Activated CD8-positive, alpha-beta memory T cell treated with anti-CD3 and anti-CD28 coated beads for 1 hour (primary cell): ENCODE measurements at places on chromosomes 4 and X.

GRCh38 chr4:108838451-108838850, 75.6 kb upstream of the ETNPPL start:
- no peak for DNase-seq

GRCh38 chrX:7198499-7198898, 50.5 kb upstream of the PUDP start:
- DNase-seq, result no peak

GRCh38 chr4:140090215-140090731, 63.7 kb downstream of the MAML3 start:
- no peak for DNase-seq

- DNase-seq, result no peak
Observed at GRCh38 chr4:157076578-157076947, 613 bp downstream of the GLRB start.

GRCh38 chr4:108287834-108288413, 119.2 kb upstream of the LEF1 start:
- DNase-seq, result no peak

- DNase-seq, result no peak
Observed at GRCh38 chr4:143389579-143390195, 53.0 kb downstream of the GAB1 start.

- no peak for DNase-seq
Observed at GRCh38 chr4:142493255-142494110, 352.6 kb downstream of the INPP4B start.

DNA sequence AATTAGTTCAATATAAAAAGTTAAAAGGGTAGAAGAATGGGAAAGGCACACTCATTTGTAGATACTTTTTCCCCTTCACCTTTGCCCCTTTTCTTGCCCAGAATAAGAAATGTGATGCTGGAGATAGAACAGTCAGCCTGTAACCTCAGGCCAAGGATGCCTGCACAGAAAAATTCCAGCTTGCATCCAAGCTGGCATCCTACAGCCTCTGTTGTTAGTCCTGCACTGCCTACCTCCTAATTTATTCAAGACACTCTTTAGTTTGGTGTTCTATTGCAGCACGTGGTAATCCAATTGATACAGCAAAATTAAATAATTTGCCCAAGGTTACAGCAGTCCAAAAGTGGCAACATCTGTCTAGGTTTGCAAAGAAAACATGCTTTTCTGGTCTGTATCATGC, 9.7 kb upstream of the USO1 start:
- DNase-seq, result no peak

- DNase-seq, result no peak
Observed at GRCh38 chr4:185625503-185625902, 90.2 kb upstream of the PDLIM3 start.
